ENCODE measurements at places on chromosomes 6 and 20. TPM values are rescaled to one million over a fixed set of nuclear protein-coding genes. Genes with fewer than 3 reads are reported as not detected.

DNA sequence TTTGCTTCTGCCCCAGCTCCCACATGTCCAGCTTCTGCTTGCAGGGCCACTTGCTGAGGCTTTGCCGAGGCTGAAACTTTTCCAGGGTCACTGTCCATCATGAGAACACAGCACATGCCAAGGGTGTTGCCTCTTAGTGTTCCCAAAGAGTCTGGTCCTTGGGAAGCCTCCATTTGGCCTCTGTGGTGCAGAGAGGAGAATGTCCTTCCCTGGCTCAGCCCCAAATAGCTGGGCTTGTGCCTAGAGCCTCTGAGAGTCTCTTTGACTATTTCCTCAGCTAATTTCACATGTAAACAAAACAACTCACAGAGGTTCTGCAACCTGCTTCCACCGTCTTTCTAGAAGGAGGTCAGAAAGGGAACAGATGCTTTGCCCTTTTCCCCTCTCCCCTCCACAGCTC, 40.4 kb upstream of the RAB23 start:
- peak; percentile 69 for DNase-seq

DNA sequence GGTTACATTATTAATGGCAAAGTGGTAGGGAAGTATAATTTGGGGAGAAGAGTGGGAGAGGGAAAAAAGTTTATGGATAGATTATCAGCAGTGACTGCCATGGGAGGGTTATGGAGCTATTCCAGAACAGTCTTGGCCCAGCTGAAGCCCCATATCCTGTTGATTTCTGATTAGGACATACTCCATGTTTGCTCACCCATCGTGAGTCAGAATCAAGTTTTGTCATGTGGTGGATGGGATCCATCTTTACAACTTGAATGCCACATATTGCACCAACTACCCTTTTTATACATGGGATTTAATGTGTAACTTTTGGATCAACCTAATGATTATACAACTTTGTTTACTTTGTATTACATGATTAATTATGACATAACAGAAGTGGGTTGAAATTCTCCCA, 217.0 kb downstream of the HAO1 start:
- peak; percentile 24 for DNase-seq

GRCh38 chr6:137708481-137708880, 158.6 kb upstream of the TNFAIP3 start:
- no peak for DNase-seq

- peak; percentile 90 for DNase-seq
Measured at GRCh38 chr6:13395272-13396237, 67.2 kb upstream of the TBC1D7 start.

The MRAP2 gene
- 1.2 TPM for total RNA-seq

The ENPP5 gene
- total RNA-seq = 6.9 TPM

The OVOL2 gene
- total RNA-seq = not detected

The CLPSL2 gene
- total RNA-seq = not detected

The NHLRC1 gene
- 1.9 TPM for total RNA-seq

The LHFPL5 gene
- total RNA-seq = not detected

DNA sequence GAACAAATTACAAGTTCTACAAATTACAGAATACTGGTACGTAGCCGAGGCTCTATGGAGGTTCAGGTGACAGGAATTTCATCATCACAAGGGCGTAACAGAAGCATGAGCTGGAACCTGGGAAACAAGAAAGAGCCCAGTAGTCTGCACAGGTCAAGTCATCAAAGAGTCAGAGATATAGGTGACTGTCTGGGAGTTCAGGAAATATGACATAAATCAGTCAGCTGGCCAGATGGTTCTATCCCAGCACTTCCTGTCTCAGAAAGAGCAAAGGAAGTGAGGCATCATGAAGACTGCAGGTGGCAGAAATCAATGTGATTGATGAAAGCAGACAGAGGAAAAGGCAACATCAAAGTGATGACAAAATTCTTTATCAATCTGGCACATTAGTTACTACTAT, 23.3 kb downstream of the MYCT1 start:
- DNase-seq = no peak

GRCh38 chr6:131733376-131734016, 22.7 kb upstream of the CTAGE9 start:
- no peak for DNase-seq

DNA sequence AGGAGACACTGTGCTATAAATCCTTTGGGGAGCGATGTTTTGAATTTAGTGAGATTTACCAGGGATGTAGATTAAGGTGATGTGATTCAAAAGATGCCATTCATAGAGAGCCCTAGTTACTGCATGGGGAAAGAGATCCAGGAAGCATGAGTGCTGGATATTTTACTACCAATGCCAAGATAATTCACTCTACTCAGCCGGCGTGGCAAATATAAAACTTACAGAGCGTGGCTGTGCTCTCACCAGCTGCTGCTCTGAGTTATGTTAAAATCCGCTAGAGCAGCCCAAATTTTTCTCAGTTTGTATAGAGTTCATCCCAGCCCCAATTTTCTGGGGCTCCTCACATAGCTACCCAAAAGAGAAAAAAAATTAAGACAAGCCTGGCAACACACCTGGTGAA, 48.6 kb downstream of the BFSP1 start:
- no peak for DNase-seq

DNA sequence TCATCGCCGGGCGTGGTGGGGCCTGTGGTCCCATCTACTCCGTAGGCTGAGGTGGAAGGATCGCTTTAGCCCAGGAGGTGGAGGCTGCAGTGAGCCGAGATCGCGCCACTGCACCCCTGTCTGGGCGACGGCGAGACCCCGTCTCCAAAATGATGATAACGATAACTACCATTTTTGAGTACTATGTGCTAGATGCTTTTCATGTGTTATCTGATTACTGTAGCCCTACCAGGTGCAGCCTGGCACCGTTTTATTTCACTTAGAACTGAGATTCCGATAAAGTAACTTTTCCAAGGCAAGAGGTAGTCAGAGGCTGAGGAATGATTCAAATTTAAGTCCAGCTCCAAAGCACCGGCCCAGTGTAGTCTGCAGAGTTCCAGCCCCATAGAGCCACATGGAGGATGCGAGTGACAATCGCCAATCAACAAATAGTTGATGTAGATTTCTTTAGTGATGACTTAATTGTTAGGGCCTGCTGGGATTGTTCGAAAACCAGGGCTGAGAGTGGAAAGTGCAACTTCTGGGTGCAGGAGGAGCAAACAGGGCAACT, 727 bp downstream of the ERMARD start:
- DNase-seq = no peak

GRCh38 chr20:58963060-58963584, 17.9 kb upstream of the NELFCD start:
- DNase-seq = no peak

The SMLR1 gene
- not detected for total RNA-seq

- no peak for DNase-seq
Measured at GRCh38 chr6:399785-400534, 8.4 kb downstream of the IRF4 start.

DNA sequence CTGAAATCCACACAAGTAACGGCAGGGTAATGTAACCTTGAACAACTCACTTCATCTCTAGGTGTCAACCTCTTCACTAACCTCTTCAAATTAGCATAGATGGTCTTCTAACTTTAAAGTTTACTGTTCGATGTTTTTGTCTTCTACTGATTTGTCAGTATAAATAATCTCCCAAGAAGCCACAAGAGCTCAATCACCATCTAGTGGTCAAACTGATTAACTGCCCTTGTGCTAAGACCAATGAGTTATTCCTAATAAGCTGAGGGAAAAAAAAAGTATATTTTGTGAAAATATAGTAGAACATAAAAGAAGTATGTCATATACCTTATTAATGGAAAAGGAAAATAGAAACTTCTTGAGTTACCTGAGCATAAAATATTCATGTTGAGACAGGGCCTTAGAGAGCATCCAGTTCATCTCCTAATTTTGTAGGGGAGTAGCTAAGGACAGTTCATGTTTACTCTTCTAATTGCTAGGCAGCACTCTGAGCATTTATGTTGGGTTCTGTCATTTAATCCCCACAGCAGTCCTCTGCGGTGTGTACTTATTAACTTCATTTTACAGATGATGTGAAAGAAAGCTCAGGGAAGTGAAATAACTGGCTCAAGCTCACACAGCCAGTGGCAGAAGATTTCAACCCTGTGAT, 317.1 kb downstream of the ESR1 start:
- no peak for DNase-seq

The PEDS1 gene
- 21.8 TPM for total RNA-seq

The BPIFB2 gene
- total RNA-seq = not detected

DNA sequence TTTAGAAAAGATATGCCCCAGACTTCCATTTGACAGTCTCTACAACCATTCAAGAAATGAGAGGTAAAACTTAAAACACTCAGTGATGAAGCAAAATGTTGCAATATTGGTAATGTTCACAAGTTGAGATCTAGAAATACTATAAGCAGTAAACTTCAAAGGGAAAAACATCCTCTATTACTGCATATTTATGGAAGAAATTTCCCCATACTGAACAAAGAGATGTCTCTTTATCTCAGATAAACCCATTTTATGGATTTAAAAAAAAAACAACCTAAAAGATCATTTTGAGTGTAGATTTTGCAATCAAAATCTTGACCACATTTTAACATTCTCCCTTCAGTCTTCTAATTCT, 177.8 kb upstream of the TAB2 start:
- DNase-seq = no peak

The PPP1R14C gene
- total RNA-seq = 94.9 TPM

DNA sequence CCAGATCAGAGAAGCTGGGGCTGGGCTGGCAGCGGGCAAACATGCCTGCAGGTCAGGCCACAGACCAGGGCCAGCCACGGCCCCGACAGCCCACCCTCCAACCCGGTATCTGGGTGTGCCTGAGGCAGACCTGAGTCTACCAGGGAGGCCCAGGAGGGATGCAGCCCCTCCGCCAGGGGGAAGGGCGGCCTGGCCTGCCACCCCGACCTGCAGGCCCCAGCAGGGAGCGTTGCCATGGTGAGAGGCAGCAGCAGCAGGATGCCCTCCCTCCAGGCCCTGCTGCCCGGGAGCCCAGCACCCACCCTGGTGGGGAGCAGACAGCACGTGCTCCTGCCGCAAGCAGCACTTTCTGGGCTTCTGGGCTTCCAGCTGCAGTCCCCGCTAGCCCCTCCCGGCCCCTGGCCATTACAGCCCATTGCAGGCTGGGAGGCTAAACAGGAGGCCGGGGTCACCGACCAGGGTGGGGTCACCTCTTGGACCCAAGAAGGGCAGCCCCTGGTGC, 3.8 kb upstream of the EEF1A2 start:
- no peak for DNase-seq

The ZNF334 gene
- 0.99 TPM for total RNA-seq

DNA sequence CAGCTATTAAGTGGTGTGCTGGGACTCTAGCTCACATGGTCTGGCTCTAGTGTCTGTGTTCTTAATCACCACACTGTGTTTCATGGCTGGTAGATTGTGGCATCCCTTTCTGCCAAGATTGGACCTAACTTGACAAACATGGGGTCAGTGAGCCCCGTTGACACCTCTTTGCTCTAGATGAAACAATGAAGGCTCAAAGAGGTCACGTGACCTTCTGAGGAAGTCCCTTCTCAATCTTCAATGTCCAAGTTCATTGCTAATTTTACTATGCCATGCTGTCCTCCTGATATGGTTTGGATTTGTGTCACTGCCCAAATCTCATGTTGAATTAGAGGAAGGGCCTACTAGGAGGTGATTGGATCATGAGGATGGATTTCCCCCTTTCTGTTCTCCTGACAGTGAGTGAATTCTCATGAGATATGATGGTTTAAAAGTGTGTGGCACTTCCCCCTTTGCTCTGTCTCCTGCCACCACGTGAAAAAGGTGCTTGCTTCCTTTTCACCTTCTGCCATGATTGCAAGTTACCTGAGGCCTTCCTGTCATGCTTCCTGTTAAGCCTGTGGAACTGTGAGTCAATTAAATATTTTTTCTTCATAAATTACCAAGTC, 177.8 kb upstream of the MYLIP start:
- no peak for DNase-seq

The FABP7 gene
- total RNA-seq = not detected

The SLC17A1 gene
- total RNA-seq = not detected

- no peak for DNase-seq
Measured at GRCh38 chr6:47648031-47648430, 50.3 kb upstream of the ADGRF4 start.

The MRPS18A gene
- total RNA-seq = 36.5 TPM

All from left cardiac atrium (tissue), 4 donors.